ENCODE measurements at places on chromosomes 7 and 10.
A peak's percentile ranks its signal among the peaks of the same experiment; 100 is the strongest.

DNA sequence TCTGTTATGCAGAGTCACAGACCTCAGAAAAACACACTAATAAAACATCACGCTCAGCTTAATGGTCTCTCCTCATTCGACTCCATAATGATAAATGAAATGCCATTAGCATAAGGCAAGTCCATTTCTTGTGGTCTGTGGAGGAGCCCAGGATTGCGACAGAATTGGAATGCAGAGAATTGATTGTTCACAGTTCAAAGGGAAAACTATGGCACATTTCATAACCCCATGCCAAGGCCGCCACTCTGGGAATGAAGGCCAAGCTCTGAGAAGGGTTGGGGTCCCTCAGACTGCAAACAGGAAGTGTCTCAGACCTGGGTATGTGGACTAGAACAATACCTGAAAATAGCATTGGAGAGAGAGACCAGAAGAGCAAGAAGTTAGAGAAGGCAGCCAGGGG is 398.9 kb downstream of the ADRA2A start:
- DNase-seq, result no peak

DNA sequence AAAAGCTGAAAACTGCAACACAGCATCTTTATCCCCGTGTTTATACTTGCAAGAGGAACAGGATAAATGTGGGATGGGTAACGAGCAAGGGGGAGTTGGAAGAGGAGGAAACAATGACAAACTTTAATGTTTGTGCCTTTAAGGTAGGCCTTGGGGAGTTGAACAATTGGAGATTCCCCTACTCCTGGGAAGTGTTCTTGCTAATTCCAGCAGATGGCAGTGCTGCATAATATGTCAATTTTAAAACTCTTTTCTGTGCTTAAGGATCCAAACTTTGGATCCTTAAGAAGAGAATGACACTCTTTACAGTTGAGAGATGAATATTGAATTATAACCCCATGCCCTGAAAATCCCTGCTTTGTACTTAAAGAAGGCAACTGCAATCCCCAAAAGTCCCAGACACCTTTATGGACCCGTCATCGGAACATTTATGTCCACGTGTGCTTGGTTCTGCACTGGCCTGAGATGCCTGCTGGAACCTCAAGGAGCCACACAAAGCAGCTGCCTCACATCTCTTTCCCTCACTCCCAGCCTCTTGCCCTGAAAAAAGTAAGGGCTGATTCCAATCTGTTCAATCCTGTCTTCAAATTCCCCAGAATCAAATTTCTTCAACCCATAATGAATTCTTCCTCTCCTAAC is 12.0 kb downstream of the IFIT5 start:
- DNase-seq, result no peak

DNA sequence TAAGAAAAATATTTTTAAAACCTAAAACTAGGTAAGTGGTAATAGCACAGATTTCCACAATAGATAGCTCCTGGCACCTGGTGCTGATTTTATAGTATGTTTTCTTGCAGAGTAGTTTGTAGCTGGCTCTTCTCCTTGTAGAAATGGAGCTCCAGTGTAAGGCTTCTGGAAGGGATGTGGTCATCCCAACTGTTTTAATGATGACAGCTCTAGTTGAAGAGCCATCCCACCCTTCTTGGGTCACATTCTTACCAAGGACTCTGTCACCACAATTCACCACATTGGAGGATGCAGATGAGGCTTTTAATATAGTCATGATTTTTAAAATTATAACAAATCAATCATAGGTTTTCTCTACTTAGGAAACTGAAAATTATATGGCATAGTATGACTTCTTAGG is 31.0 kb downstream of the TES start:
- DNase-seq, result no peak

- DNase-seq, result no peak
Measured at GRCh38 chr7:106375499-106375898, 90.7 kb upstream of the NAMPT start.

DNA sequence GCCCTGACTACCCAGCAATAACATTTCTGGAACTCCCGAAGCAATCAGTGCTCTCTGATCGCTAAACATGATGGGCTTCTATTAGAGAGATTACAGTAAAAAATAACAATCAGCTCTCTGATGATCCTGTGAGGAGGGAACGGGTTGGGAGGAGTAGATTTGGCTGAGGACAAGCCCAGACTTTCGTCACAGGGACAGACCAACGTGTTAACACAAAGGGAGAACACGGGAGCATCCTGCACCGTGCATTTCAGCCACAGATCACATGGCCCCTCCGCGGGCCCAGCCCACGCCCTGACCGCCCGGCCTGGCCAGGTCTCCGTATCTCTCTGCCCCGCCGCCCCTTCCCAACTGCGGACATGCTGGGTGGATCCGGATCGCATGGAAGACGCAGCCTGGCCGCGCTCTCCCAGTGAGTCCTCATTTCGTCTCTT is 95.0 kb upstream of the AGBL3 start:
- peak; percentile 31 for DNase-seq

DNA sequence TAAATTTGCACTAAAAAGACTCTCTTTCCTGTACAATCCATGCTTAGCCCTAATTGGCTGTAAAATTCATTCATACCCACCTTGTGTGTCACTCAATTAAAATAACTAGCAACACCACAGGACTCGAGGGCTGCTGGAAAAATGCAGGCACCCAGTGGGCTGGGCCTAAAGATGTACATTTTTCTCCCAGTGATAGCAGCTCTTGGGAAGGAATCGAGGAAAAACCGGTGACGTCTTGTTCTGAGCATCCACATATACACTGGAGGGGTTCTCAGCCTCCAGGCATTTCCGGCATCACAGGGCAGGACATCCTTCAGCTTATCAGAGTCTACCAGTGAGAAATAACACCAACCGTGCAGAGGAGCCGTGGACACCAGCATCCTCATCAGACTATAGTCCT is 85.8 kb upstream of the PITRM1 start:
- DNase-seq, result no peak

DNA sequence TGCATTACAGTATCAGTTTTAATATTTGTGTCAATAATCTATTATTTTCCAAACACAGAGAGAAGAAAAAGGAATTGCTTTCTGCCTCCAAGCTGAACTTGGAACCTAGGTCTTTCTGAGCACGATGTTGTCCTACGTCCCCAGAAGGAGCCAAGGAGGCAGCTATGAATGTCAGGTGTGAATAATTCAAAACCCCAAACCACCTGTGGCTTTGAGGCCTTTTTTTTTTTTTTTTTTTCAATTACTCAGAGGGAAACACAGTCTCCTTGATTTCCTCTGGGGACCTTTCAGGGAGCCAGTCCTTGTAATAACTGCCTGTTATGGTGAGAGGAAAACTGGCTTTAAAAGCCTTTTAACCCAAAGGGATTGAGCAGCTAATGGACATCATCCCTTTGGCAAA is 8.3 kb downstream of the GPR85 start:
- no peak for DNase-seq

DNA sequence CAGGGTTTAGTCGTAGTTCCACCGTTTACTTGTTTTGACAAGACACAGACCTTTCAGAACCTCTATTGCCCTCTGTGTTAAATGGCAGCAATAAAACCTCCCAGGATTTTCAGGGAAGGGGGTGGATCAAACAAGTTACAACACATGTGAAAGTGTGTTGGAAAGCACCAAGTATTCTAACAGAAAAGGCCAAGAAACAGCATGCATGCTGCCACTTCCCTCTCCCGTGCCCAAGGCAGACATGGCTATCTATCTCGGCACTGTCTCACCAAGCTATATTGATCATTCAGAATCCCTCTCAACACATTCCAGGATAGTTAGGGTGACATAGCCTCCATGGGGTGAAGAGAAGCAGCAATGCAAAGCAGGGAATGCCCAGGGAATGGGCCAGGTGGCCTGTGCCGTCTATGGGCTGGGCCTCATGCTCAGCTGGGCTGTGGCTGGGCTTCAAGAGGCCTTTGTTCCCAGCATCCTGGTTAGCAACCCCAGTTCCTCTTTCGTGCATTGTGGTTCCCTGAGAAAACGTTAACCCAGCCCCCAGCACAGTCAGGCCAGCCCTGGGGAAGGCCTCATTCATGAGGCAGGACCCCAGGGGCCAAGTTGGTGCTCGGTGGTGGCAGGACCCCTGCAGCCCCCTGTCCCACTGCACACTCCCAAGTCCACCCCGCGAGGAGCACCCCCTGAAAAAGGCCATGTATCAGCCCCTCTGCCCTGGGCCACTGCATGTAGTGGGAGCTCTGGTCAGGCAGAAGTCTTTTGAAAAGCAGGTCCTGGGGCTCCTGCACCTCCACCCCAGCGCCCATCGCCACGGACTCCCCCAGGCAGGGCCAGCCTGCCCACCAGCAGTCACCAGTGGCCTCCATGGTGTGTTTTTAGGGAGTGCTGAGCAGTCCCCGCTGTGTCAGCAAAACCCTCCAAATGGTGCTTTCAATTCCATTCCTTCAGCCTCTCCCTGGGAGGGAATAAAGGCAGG is 25.5 kb downstream of the VSIR start:
- no peak for DNase-seq

- no peak for DNase-seq
Measured at GRCh38 chr7:21497072-21497471, 45.8 kb upstream of the DNAH11 start.

DNA sequence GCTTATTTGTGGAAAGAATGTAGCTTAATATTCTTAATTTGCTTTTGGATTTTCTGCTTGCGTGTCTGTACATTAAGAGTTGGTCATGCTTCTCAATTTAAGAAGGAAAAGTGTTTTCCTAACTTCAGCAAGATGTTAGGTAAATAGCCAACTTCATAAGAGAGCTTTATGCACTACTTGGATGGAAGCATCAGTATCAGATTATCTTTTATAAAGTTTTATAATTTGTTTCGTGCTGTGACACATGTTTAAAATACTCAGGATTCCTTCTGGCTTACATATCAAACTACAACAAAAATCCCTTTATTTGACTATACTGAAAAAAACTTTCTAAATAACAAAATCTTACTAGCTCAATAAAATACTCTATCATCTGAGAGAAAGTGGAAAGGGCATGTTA is 34.8 kb upstream of the AGR2 start:
- no peak for DNase-seq

DNA sequence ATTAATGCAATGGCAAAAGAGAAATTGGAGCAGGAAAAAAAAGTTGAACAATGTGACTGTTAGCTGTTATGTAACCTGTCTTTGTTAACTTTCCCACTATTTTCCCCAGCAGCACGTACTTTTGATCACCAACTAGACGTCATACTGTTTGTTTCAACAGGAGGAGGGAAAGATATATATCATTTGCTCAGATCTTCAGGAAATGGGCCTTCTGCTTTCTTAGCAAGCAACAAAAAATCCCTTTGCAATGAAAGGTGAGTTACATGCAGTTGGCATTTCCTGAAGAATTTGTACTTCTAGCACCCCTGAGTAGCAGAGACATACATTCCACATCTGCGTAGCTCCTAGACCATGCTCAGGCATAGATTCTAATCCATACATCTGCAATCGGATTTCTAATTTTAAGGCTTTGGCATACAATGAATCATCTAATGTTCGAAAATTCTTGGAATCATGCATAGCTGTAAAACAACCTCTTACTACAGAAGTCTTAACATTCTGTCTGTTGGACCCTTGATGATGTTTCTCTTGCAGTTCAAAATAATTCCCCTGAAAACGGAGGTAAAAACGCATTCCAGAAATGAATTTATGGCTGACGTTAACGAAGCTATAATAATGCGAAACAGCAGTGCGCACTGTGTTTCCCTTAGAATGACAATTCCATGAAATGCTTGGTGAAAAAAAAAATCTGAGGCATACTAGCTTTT is 286.9 kb upstream of the MGMT start:
- no peak for DNase-seq

DNA sequence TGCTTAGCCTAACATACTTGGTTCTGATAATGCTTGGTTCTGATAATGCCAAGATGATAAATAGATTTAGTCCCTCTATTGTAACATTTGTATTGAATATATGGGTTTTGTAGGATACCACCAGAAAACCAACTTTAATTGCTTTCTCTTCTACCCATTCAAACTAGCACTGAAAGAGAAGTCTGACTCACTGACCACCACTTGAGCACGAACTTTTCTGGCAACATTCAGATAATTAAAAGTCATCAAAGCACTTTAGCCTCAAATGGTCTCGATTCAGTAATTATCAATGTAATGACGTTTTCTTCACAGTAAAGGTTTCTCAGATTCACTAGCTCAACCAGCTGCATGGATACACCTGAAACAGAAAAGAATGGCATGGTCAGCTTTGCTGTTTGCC is 63.0 kb downstream of the HDAC9 start:
- no peak for DNase-seq

- no peak for DNase-seq
Measured at GRCh38 chr7:159006610-159007130, 138.0 kb downstream of the VIPR2 start.

DNA sequence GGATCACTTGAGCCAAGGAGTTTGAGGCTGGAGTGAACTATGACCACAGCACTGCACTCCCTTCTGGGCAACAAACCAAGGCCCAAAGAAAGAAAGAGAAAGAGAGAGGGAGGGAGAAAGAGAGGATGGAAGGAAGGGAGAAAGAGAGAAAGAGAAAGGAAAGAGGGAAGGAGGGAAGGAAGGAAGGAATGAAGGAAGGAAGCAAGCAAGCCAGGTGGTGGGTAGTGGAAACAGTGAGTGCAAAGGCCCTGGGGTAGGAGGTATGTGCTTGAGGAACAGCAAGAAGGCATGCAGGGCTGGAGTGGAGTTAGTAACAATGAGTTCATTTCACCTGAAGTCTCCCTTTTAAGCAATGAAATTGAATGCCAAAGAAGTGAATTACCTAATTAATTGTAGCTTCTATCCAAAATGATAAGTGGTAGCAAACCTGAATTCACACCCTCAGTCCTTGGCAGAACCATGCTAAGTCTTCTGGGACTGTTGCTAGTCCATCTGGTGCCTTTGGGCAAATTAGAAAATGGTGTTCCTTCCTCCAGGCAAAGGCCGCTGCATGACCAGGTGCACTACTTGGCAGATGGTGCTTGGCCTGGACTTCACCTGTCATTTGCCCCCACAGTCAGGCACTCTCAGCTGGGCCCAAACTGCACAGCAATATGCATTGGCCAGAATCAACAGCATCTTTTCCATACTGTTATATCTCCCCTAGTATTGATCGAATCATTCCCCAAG is 67.4 kb upstream of the MPP7 start:
- DNase-seq, result no peak

Measured in D721Med (cell line).